ENCODE measurements at places on chromosomes 1 and 21. TPM values are rescaled to one million over a fixed set of nuclear protein-coding genes. Genes with fewer than 3 reads are reported as not detected.

DNA sequence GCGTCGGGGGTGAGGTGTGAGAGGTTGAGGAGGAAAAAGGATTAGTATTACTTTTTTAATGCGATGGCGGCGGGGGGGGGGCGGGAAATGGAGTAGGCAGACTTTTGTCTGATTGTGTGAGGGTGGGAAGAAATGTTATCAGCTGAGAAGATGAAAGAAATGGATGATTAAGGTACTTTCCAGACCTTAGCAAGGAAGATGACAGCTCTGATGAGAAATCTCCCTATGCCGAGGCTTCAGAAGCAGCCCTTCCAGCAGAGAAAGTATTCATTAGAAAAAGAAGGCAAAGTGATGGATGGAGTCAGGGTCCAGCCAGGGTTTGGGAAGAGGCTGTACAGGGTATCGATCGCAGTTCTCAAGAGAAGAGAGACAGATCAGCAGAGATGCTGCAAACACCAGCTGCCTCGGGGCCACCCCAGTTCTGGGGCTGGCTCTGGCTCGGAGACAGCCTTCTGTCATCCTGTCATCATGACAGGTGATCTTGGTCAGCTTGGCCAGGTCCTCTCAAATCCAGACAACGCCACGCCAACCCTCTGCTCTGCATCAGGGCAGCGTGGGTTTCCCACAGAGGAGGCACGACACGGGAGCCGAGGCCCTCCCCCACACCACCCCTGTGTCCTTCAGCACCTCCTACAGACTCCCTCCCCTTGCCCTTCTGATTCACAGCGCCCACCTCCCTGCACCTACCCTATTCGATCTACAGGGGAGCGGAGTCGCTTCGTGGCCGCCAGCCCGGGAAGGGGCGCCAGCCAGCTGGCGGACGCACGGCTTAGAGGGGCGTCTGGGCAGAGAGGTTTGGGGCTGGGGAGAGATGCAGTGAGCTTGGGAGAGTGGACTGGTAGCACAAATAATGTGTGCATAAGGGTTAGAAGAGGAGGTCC lies 674 bp upstream of the ATXN7L2 start:
- no peak for DNase-seq

- DNase-seq, result no peak
Measured at GRCh38 chr1:184647471-184647870, 107.2 kb downstream of the EDEM3 start.

- peak; percentile 35 for DNase-seq
Measured at GRCh38 chr1:201594575-201595245, 55.8 kb downstream of the NAV1 start.

DNA sequence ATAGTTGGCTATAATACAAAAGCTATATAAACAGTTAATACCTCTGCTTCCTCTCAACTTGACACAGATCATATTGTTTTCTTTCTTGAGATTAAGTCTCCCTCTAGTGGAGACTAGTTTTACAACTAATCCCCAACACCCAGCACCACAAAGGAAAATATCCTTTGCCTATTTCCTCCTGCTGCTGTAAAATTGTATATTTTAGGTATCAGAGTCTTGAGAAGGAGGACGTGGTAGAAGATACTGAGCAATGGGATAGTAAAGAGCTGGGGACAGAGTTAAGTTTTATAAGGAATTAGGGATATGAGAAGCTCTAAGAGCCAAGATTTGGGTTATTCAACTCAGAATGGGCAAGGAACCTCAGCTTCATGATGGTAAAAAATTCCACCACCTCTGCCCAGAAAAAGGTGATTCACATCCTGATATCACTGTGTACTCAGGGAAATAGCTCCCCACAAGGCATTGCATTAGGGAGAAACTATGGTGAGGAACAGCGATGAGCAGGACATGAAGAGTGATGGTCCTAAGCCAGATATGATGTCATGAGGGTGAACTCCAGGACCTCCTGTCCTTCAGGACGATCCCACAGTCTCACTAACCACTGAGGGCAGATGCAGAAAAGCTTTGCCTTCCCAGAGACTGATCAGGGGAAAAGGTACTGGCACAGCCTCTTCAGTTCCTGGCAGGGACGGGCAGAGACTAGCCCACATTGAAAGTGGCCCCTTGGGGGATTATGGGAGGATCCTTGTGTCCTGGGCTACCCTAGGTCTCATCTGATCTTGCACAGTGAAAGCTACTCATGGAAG lies 14.7 kb upstream of the CFAP126 start:
- DNase-seq, result peak; percentile 78

DNA sequence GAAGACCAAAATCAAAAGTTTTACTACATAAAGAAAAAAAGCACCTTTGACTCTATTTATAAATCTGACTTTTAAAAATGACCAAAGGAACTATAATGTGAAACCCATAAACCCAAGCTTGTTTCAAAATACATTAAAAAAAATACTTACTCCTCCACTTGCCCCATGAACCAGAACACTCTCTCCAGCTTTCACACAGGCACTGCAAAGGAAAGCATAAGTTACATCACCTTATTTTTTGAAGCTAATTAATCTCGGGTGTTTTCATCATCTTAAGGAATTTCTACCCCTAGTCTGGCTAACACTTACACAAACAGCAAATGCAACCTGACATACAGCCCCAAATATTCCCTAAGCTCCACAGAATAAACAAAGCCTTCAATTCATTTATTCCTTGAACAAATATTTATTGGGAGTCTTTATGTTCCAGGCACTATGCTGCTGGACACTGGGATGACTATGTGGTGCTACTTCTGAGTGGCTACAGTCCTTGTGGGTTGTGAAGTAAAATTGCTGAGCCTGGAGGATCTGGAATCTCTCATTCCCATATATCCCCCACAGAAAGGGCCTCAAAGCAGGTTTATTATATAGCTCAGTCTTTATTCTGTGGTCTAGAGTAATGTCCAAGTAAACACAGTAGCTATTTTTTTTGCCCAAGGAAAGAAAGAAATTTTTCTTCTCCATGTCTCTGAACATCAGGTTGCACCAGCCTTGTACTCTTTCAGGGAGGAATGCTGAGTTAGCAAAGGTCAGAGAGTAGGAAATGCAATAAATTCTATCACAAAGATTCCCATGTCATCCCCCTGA lies 18.2 kb downstream of the CRYZ start:
- no peak for DNase-seq

GRCh38 chr1:230392920-230393521 lies 33.1 kb downstream of the PGBD5 start:
- no peak for DNase-seq

- peak; percentile 29 for DNase-seq
Measured at GRCh38 chr1:32521165-32521564, 18.1 kb upstream of the ZBTB8A start.

- no peak for DNase-seq
Measured at GRCh38 chr1:89918794-89919155, 76.1 kb upstream of the ZNF326 start.

- DNase-seq, result no peak
Measured at GRCh38 chr1:155192346-155193274, 15.1 kb downstream of the THBS3 start.

- no peak for DNase-seq
Measured at GRCh38 chr1:77906019-77906545, 17.7 kb downstream of the NEXN start.

DNA sequence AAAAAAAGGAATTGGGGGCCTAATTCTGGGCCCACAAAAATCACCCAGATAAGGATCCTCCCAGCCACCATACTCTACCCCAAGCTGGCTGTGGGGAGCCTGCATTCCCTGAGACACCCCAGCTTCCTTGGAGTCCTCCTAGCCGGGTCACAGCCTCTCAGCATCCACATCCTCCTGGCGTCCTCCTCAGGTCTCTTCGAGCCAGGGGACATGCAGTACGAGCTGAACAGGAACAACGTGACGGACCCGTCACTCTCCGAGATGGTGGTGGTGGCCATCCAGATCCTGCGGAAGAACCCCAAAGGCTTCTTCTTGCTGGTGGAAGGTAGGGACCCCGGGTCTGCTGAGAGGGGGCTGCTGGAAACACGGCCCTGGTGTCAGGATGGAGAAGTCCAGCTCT lies 64.3 kb downstream of the ALPL start:
- DNase-seq, result no peak

GRCh38 chr1:47479664-47480063 lies 41.8 kb downstream of the FOXD2 start:
- DNase-seq, result no peak

DNA sequence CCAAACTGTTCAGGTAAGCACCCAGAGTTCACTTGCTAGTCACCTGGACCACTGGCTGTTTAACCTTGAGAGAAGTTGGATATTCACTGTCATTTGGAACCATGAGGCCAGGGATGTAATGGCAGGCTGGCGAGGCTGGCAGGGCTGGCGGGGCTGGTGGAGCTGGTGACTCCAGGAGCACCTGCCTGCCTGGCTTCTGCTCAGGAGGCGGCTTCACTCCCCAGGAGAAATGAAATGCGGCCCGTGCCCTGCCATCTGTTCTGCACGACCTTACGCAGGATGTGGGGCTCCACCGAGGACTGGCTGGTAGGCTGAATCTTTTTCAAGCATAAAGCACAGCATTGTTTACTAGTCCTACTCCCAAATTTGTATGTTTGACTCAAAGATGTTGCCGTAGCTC lies 22.7 kb upstream of the MX1 start:
- no peak for DNase-seq

GRCh38 chr1:219476116-219476515 lies 136.8 kb downstream of the ZC3H11B start:
- no peak for DNase-seq

DNA sequence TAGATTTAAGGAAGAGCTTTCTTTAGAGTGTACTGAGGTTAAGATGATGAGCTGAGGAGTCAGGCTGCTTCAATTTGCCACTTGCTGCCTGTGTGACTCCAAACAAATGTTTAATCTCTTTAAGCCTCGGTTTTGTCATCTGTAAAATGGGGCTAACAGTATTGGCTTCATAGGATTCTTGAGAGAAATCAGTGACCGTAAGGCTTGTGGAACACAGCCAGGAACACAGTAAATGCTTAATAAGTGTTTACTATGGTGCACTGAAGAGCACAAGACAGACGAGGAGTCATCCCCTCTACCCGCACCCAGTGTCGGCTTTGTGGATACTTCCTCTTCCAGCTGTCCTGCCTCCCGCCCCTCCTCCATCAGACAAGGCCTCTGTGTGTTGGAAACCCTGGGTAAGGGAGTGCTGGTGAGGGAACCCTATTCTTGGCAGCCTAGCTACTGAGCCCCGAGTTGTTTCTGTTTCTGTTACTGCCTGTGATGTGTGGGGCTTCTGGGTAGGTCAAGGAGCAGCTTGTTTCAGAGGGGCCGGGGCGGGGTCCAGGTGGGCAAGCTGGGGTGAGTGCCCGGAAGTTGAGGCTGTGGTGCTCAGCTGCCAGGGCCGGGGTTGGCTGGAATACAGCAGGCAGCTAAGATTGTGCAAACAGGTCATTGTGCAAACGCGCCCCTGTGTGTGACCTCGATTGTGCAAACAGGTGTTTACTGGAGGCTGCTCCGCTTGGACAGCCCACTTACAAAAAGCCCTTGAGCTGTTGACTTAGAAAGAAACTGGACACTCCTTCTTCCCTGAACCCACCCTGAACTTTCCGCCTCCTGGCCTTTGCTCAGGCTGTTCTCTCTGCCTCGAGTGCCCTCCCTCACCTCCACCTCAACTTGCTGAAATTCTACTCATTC lies 4.0 kb upstream of the CSF3R start:
- DNase-seq, result no peak

- no peak for DNase-seq
Measured at GRCh38 chr1:184359909-184360308, 26.9 kb upstream of the C1orf21 start.

- no peak for DNase-seq
Measured at GRCh38 chr1:118461154-118461553, 276.1 kb upstream of the SPAG17 start.

- DNase-seq, result no peak
Measured at GRCh38 chr1:15201849-15202551, 45.0 kb upstream of the FHAD1 start.

DNA sequence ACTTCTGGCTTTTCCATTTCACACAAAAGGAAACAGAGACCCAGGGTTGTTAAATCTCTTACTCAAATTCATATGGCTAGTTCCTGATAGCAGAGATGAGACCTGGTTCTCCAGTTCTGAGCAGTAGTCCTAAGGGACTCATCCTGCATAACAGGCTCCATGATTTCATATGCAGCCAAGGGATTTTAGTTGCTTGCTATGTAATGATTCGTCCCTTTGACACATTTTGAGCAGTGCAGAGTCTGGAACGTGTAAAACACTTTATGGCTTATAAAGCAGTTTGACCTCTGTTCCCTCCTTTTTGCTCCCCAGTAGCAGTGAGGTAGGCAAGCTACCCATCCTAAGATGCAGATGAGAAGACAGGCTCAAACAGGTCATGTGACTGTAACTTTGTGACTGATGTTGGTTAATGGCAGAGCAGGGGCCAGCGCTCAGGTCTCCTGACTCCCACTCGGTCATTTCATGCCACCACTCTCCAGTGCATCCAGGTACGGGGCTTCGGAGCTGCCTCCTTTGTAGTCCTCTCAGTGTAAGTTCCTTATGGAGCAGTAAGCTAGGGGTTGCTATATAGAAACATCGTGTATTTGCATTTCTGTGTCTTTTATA lies 24.2 kb downstream of the CC2D1B start:
- no peak for DNase-seq

DNA sequence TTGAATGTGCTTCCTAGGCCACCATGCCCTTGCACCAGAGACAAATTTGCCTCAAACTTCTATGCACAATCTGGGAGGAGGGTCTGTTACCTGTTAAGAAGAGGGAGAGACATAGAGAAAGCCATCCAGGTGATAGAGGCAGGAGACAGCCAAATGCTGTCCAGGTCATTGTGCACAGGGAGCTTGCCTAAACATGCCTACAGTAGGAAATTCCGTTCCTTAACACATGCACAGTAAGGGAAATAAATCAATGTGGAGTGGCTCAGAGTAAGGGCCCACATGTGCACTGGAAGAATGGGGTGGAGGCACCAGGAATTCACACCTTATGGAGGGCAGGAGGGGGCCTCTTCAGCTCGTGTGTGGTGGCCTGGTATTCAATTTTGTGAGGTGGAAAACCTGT lies 19.5 kb upstream of the CREG1 start:
- no peak for DNase-seq

The SELENBP1 gene
- 0.13 TPM for total RNA-seq

The DENND4B gene
- total RNA-seq, result 13.9 TPM

The MATN1 gene
- total RNA-seq, result under 0.01 TPM

The TGFBR3 gene
- total RNA-seq, result 25.9 TPM

The RNF186 gene
- total RNA-seq, result not detected

The ASTN1 gene
- total RNA-seq, result not detected

The LRRN2 gene
- 0.38 TPM for total RNA-seq

The NHLH2 gene
- total RNA-seq, result not detected

The CLDN8 gene
- total RNA-seq, result not detected

The CRYBG2 gene
- total RNA-seq, result 0.25 TPM

The GRIK3 gene
- not detected for total RNA-seq

The HOOK1 gene
- under 0.01 TPM for total RNA-seq

The EXOSC10 gene
- 43.3 TPM for total RNA-seq

The CNIH3 gene
- 1.5 TPM for total RNA-seq

Data from dermis microvascular lymphatic vessel endothelial cell (primary cell).